ENCODE measurements at places on chromosomes 2 and 18. TPM values are rescaled to one million over a fixed set of nuclear protein-coding genes. Genes with fewer than 3 reads are reported as not detected.

Gene C2orf80
- not detected for total RNA-seq

Gene TGFA
- total RNA-seq = 15.3 TPM

Gene ZNF804A
- total RNA-seq = 0.06 TPM

- DNase-seq = no peak
Observed at GRCh38 chr2:239985356-239985755, 39.8 kb downstream of the NDUFA10 start.

DNA sequence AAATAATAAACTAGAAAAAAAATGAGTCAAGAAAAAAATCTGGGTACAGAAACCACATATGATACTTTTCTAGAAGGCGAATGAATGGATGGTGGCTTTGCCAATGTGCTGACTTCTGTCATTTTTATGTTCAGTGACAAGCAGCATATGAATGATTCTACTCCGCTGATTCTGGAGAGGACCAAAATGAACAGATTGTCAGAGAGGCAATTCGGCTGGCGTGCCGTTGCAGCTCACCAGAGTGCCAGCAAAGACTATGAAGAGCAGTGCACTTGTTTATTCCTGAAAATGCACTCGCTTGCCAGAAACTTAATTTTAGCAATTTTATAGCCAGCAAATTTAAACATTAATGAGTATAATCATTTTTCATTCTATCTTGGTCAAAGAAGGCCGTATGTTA is 105.9 kb upstream of the NYAP2 start:
- no peak for DNase-seq

All from HepG2 (cell line).